ENCODE measurements at places on chromosomes 1 and 21.

DNA sequence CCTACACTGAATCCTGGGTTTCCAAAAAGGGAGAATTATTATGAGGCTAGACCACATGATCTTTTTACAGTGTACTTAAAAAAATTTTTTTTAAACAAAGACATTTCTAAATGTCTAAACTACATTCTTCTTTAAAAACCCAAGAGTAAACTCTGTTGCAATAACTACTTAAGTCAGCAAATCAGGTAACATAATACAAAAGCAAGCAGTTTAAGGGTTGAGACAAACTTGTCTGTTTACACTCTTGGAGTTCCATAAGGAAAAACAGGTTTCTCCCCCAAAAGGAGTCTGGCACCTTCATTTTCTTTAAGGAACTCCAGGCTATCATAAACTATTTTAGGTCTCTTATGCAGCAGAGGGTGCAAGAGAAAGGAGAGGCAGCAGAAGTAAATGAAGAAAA is 12.5 kb upstream of the ANKRD45 start:
- DNase-seq = no peak

DNA sequence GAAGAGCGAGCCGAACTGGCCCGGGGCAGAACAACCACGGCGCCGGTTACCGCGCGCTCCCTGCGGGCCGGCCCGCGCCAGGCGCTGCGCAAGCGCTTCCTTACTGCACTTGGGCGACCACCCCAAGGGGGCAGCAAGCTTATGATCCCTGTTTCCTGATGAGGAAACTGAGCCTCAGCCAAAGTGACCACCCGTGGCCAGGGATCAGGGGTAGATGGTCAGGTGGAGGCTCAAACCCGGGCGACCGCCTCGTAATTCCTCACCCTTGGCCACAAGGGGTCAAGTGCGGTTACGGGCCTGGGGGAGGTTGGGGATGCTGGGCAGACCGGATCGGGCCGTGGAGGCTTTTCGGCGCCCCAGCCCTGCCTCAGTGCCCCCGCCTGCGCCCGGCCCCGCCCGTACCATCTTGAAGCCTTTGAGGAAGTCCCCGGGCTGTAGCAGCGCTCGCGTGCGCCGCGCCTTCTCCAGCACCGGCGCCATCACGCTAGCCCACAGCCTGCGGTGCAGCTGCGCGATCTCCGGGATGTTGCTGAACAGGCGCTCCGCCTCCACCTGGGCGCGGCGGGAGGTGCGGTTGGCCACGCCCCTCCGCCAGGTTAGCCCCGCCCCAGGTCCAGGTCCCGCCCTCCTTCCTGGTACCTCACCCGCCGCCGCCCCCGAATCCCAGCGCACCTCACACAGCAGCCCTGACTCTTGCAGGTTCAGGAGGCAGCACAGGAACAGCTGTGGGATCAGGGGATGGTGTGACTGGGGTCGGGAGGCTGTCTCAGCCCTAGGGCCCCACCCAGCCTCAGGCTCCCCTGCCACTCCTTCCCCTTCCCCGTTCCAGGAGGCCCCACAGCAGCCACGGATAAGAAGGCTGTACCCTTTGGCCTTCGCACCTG is 5.4 kb upstream of the TNFRSF25 start:
- no peak for DNase-seq

DNA sequence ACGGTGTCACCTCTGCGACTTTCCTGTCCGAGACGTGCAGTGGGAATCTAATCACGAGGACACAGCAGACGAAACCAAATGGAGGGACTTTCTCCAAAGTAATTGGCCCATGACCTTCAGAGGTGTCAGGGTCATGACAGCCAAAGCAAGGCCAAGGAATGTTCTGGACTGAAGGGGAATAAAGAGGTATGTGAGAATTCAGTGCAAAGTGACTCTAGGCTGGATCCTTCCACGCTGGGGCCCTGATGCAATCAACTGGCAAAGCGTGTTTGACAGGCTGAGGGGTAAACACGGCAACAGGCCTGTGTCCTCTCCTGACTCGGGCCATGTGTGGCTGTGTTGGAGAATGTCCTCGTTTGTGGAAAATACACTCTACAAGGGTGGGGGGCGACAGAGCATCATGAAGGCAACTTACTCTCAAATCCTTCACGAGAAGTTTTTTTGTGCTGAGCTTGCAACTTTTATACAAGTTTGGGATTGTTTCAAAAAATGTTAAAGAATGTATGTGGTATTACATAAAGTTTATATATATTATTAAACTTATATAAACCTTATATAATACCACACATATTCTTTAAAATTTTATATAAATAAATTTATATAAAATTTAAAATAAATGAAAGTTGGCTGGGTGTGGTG is 1.7 kb downstream of the CFAP74 start:
- no peak for DNase-seq

- no peak for DNase-seq
These were observed 57.4 kb downstream of the GALNT2 start for GRCh38 chr1:230124186-230125128.

- no peak for DNase-seq
These were observed 55.9 kb upstream of the ARHGEF16 start for GRCh38 chr1:3398396-3399140.

GRCh38 chr1:186838380-186839040 is 9.8 kb downstream of the PLA2G4A start:
- no peak for DNase-seq

DNA sequence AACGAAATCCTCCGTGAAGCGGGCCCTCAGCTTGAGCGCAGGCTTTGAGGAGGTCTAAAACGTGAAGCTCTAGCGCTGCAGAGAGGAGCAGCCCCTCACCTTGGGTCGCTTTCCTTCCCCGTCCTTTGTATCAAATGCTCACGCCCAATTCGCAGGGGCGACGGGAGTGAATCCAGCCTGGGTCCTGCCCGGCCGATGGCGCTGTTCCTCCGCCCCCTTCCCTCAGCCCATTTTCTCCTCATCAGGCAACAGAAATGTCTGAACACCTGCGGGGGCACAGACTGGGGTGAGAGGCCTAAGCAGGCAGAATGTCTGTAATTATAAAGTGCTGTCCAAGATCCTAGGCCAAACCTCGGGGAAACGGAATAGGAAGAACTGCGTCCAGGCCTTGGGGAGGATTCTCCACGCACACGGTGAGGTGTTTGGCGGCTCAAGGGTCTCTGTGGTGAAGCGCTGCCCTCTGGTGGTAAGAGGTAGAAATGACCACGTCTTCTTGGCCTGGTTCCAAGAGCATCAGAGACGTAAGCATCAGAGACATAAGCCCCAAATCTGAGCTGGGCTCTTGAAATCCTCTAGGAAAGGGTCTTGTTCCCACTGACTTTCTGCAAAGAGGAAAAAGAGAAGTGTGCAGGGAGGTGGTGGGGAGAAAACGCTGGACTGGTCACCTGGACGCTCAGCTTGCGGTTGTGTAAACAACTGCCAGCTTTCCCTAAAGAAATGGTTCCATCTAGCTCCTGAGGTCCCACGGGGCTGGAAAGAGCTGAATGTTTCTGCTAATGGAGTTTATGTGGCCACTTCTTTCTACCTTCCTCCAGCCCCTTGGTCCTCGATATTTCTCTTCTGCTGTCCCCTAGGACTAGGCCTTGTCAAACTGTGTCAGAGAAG is 92.1 kb upstream of the CD53 start:
- peak; percentile 80 for DNase-seq

- DNase-seq = no peak
These were observed 3.7 kb downstream of the SMYD3 start for GRCh38 chr1:246503341-246503740.

GRCh38 chr1:116218922-116219321 is 107.7 kb downstream of the MAB21L3 start:
- no peak for DNase-seq

GRCh38 chr1:18723206-18723605 is 92.6 kb downstream of the PAX7 start:
- no peak for DNase-seq

GRCh38 chr1:194176212-194176611 is 989.8 kb upstream of the B3GALT2 start:
- DNase-seq = no peak

DNA sequence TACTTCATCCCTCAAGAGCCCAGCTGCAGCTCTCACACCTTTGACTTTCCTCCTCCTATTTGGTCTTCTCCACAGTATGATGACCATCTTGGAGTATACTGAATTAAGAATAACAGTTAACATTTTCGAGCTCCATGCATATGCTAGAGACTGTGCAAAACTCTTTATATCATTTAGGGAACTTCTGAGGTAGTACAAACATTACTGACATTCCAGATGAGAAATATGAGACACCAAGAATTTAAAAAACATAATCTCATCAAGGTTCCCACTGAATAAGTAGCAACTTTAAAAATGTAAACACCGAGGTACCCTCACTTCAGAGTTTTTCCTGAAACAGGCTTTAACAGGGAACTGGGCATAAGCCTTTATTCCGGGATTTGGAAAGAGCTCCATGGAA is 22.7 kb downstream of the FMO3 start:
- no peak for DNase-seq

- DNase-seq = no peak
These were observed 118.7 kb upstream of the CD34 start for GRCh38 chr1:208029381-208030287.

GRCh38 chr1:246338546-246338945 is 168.5 kb downstream of the SMYD3 start:
- DNase-seq = no peak

- DNase-seq = no peak
These were observed 29.5 kb downstream of the TLCD4 start for GRCh38 chr1:95146637-95147036.

DNA sequence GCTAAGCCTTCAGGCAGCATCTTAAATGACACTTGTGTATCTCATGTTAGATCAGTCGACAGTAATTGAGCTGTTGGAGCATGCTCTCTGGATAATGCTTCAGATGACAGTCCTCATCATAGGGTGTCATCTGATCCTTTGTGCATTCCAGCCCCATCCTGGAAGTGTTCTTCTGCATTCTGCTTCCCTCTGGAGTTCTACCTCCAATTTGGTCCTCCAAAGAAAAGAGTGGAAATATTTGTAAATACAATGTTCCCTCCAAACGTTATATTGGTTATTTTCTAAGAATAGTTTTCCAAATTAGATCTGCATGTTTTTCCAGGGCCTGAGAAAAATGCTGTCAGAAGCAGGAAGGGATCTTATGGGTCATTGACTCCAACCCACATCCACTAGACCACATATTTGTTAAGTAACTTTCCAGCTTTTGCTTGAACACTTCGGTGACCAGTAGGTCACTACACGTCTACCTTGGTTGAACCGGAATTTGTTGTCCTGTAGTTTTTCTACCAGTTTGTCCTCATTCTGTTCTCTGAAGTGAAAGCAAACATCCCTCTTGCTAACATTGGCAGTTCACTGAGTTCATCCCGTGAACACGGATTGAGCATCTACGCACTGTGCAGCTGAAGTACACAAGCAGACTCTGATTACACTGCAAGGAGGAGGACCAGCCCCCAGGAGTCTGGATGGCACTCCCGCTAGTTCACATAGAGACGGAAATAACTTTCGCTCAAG is 136.0 kb downstream of the TLR5 start:
- no peak for DNase-seq

All from dorsolateral prefrontal cortex (tissue), 122 donors.